ENCODE measurements at places on chromosomes 2 and 18.

- DNase-seq = no peak
Measured at GRCh38 chr2:221444106-221444505, 128.0 kb downstream of the EPHA4 start.

GRCh38 chr18:4870177-4870773 is 326.8 kb downstream of the AKAIN1 start:
- DNase-seq = no peak

GRCh38 chr2:26682155-26682554 is 10.4 kb upstream of the KCNK3 start:
- no peak for DNase-seq

GRCh38 chr2:149994057-149994728 is 406.6 kb upstream of the MMADHC start:
- DNase-seq = no peak

DNA sequence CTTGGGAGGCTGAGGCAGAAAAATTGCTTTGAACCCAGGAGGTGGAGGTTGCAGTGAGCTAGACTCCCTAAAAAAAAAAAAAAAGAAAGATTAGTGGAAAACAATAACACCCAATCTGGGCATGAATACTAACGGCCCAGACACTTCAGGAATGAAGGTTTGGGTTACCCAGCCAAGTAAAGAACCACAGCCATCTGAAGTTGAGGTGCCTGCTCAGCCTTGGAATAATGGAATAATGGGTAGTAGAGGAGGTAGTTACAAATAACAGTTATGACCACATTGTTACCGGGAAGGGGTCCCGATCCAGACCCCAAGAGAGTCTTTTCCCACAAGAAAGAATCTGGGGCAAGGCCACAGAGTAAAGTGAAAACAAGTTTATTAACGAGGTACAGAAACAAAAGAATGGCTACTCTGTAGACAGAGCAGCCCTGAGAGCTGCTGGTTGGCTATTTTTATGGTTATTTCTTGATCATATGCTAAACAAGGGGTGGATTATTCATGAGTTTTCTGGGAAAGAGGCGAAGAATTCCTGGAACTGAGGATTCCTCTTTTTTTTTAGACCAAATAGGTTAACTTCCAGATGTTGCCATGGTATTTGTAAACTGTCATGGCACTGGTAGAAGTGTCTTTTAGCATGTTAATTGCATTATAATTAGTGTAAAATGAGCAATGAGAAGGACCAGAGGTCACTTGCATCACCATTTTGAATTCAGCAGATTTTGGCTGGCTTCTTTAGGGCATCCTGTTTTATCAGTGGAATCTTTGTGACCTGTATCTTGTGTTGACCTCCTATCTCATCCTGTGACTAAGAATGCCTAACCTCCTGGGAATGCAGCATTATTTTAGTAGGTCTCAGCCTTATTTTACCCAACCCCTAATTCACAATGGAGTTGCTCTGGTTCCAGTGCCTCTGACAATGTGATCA is 96.2 kb upstream of the HAAO start:
- no peak for DNase-seq

- no peak for DNase-seq
Measured at GRCh38 chr2:238591732-238592131, 165.0 kb downstream of the ASB1 start.

DNA sequence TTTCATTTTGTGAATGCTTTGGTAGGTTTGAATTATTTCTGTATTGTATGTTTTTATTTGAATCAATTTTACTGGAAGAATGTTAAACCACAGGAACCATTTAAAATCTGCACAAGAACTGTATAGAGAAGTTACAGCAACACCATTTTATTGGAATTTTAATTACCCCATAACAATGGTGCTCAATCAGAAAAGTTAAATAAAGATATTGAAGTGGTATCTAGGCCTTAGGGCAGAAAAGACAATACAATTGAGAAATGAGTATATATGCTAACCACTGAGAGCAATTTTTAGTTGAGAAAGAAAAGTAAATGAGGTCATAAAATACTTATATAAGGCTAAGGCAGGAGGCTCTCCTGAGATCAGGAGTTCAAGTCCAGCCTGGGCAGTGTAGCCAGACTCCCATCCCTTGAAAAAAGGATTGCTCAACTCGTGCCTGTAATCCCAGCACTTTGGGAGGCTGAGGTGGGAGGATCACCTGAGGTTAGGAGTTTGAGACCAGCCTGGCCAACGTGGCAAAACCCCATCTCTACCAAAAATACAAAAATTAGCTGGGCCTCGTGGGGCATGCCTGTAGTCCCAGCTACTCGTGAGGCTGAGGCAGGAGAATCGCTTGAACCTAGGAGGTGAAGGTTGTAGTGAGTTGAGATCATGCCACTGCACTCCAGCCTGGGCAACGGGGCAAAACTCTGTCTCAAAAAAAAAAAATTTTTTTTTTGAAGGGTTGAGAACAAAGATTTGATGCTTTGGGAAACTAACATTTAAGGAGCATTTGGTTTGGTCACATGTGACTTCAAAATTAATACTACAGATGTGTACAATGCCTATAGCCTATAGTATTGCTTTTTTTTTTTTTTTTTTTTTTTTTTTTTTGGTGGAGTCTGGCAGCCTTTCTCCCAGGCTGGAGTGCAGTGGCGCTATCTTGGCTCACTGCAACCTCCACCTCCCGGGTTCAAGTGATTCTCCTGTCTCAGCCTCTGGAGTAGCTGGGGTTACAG is 212.9 kb upstream of the STON1 start:
- no peak for DNase-seq

- DNase-seq = no peak
Measured at GRCh38 chr18:44290366-44290977, 390.2 kb upstream of the SETBP1 start.

GRCh38 chr2:207235621-207236020 is 69.9 kb upstream of the KLF7 start:
- DNase-seq = no peak

DNA sequence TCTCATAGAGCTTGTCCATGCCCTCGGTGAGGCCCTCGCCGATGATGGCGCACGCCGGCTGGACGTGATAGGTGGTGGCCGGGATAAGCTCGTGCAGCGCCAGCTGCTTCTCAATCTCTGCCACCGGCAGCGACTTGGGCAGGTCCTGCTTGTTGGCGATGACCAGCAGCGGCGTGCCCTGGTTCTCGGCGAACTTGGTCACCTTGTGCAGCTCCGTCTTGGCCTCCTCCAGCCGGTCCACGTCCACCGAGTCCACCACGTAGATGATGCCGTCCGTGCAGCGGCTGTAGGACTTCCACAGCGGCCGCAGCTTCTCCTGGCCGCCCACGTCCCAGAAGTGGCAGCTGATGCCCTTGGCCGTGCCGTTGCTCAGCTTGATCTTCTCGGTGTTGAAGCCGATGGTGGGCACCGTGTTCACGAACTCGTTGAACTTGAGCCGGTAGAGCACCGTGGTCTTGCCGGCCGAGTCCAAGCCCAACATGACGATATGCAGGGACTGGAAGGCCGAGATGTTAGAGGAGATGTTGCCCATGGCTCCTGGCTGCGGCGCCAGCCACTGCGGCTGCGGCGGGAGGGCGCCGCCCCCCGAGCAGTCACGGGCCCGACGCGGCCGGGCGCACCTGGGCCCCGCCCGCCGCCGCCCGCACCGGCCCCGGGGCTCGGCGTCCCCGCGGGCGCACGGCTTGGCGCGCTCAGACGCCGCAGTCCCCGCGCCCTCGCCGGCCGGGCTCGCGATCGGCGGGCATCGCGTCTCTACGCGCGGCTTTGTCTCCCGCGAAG is 636 bp downstream of the ARL4C start:
- DNase-seq = peak; percentile 50

DNA sequence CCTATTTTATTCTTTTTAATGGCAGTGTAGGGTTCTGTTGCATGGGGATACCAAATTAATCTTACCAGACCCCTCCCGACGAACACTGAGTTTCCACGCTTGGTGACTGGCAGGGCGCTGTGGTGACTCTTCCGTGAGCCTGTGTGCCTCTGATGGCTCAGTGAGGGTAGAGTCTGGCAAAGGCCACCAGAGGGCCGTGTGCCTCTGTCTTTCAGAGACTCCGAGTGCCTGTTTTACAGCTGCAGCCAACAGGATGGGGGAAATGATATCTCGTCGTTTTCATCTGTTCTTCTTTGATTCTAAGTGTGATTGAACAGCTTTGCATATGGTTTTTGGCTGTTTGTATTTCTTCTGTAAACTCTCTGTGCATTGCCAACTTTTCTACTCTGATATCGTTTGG is 99.8 kb downstream of the ZNF236 start:
- no peak for DNase-seq

- no peak for DNase-seq
Measured at GRCh38 chr2:234502285-234502918, 5.5 kb upstream of the ARL4C start.

- no peak for DNase-seq
Measured at GRCh38 chr2:215657844-215658243, 222.0 kb upstream of the FN1 start.

DNA sequence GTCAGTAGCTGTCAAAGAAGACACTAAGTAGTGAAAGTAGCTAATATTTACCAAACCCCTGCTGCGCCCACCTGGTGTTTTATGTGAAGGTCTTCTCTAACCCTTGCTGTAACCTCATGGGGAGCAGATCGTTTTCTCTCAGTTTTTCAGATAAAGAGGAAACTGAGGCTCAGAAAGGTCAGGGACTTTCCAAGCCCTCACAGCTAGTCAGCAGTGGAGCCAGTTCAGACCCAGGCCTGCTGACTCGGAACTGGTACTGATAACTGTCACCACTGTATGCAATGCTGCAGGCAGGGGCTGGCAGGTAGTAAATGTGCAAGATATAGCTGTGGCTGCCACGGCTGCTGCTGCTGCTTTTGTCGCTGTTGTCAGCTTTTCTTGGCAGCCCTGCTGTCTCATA is 69.1 kb downstream of the LRRFIP1 start:
- no peak for DNase-seq

DNA sequence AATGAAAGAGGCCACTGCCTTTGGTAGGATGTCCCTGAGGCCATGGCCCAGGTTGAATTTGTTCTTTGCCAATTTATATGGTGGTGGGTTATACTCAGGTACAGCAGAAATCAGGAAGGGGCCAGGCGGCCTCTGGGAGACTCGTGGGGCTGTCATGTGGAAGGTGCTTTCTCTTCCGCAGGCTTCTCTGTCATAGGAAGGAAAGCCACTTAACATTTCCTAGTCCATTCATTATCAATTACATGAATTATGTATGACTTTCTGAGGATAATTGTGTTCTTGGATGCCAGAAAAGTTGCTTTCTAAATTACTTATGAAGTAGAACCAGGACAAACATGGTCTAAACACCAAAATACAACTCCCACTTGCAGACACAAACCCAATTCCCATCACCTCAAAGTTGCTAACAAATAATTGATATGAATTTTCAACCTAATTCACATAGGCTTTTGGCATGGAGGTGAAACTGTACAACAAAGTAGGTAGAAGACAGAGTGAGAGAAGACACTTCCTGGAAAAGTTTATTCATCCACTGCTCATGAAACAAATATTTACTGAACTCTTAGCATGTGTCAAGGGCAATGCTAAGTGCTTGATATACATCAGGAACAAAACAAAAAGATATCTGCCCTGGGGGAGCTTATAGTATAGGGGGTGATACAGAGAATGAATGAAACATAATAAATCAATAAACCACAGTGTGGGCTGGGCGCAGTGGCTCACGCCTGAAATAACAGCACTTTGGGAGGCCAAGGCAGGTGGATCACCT is 50.5 kb upstream of the CHMP1B start:
- DNase-seq = no peak

DNA sequence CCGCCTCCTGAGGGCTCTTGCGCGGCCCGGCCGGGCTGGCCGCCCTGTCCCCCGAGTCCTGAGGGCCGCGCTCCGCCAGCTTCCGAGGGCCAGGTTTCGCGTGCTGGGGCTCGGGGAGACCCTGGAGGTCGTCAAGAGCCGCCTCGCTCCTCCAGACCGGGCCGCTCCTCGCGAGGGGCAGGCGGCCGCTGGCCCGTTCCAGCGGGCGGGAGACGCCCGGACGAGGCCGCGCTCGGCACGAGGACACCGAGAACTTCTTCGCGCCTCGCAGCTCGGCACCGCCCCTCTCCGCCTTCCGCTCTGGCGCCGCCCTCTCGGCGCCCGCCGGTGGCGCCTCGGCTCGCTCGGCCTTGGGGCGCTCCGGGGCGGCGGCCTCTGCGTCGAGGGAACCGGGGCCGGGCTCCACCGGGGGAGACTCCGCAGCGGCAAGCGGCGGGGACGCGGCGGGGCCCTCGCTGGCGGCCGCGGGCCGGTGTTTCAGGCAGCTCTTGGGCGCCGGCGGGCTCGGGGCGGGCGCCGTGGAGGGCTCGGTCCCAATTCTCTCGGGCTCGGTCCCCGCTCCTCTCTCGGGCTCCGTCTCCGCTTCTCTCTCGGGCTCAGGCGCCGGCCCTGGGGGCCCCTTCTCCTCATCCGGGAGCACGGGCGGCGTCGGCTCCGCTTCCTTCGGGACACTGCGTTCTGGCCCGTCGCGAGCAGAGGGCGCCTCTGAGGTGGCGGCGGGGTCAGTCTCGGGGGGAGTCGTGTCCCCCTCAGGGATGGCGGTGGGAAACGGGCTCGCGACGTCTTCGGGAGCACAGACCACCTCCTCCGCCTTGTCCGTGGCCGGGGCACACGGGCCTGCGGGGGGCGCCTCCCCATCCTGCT is 91.6 kb upstream of the MGAT4A start:
- DNase-seq = no peak

DNA sequence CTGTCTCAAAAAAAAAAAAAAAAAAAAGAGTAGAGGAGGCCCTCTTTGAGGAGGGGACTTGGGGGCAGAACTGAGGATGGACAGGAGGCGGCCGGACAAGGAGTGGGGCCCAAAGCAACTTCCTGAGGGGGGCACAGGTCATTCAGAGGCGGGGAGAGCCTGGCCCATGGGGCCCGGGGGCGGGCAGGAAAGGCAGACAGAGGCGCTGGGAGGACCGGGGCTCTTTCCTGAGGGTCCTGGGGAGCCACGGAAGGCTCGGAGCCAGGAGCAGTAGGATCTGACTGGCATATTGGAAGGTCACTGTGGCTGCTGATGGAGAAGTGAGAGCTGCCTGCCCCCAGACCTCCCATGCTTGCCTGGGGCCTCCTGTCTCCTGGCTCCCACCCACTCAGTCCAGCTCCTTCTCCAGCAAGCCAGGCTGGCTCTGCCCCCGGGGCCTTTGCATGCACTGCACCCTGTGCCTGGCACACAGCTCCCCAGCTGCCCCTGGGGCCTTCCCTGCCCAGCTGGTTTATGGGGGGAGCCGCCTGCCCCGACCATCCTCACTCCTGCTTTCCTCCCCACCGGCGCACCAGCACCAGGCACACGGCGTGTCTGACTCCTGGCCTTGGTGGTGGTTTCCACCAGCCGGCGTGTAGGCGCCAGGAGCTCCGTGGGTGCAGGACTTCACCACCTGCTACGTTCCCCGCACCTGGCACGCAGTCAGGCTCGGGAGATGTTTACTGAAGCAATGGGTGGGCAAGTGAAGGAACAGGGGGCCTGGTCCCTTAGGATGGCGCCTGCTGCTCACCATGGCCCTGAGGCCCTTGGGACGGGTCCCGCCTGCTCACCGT is 5.6 kb downstream of the ESPNL start:
- DNase-seq = no peak

GRCh38 chr2:231383416-231384108 is 11.9 kb upstream of the B3GNT7 start:
- peak; percentile 75 for DNase-seq
